ENCODE measurements at places on chromosomes 1 and 21.

DNA sequence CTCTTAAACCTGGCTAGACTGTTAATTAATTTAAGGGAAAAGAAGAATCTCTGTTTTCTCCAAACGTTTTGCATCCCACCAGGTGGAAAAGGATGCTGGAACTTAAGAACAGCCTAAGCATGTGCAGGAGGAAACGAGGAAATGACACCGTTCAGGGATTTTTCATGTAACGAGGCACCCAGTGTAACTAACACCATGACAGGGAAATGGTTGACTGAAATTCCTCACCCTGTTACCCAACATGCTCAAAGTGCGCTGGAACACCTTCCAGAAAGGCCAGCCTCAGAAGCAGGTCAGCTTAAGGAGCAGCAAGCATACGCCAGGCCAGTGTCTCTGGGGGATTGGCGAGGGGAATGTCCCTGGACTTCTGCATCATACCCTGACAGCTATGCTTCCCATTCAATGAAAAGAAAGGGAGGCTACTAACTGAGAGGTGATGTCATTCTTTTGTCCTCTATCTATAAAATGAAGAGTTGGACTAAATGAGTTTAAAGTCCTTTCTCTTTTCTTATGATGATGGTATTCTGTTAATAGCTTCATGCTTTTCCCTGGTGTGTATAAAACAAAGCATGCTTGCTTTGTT lies 21.6 kb downstream of the TNN start:
- DNase-seq = peak; percentile 19

GRCh38 chr1:206727981-206728696 lies 42.4 kb upstream of the IL19 start:
- no peak for DNase-seq

GRCh38 chr1:246690100-246690499 lies 34.1 kb upstream of the SCCPDH start:
- DNase-seq = no peak

GRCh38 chr21:23524685-23525084 lies 2082.6 kb downstream of the MRPL39 start:
- no peak for DNase-seq

DNA sequence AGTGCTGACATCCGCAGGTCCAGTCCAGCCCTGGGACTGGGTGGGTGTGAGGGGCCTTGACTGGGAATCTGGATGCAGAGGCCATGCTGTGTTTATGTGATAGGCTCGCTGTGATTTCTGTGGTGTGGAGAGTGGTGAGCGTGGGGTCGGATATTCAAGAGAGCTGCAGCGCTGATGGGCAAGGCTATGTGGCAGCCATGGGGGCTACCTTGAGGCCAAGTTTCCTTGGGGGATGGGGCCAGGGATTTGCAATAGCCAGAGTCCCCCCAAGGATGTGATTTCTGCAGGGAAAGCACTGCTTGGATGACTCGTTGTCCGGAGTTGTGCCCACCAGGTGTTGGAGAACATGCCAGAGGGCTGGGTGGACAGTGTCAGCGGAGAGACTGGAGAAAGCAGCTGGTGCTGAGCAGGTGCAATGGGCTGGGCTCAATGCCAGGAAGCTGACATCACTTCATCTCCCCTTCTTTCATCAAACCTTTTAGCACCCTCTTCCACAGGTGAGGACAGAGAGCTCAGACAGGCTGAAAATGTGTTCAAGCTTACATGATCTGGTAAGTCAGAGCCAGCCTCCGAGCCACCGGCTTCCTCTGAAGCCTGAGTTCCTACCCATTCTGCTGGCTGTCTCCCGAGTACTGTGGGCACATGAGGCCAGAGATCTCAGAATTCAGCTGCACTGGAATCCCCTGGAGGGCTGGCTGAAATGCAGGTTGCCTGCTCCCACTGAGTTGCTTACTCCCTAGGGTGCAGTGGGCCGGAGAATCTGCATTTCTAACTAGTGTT lies 132.9 kb downstream of the RHOU start:
- DNase-seq = peak; percentile 24

DNA sequence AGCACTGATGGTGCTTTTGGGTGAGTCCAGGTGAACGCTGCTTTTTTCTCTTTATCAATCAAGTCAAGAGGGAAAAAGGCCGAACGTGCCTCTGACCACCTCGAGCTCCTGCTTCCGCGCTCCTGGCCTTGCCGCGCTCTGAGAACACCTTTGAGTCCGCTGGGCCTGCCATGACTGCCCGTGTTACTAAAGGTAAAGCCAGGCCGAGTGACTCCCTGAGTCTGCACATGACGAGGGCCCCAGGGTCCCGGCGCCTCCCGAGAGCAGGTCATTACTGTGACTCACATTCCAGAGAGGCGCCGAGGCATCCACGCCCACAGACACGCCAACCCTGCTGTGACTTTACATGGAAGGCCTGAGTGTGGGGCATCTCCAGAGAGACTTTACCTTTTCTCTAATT lies 11.1 kb downstream of the POFUT2 start:
- no peak for DNase-seq

DNA sequence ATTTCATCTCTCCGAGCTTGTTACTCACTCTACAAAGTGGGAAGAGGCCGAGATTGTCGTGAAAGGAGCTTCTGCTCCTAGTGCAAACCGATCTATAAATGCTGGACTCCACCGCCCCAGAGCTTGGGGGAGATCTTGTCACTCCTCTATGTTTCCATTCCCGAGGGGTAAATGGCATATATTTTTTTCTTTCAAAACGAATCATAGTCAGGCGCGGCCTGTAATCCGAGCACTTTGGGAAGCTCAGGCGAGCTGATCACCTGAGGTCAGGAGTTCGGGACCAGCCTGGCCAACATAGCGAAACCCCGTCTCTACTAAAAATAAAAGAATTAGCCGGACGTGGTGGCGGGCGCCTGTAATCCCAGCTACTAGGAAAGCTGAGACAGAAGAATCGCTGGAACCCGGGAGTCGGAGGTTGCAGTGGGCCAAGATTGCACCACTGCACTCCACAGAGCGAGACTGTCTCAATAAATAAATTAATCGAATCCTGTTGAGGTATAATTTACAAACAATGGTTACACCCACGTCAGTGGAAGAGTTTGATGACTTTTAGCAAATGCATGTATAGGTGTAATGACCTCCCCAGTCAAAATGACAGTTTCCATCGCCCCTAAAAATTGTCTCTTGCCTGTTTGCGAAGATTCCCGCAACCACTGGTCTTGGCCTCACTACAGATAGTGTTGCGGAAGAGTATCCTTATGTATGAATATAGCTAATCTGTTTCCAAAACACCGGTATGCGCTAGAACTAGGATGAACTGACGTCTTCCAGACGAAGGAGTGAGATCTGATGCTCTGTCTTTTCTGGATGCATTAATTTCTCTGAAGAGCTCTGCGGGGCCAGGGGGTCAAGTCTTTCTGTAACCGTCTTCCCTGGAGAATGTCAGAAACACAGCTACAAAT lies 840 bp upstream of the HEATR1 start:
- peak; percentile 3 for DNase-seq

GRCh38 chr1:10961300-10961833 lies 51.1 kb upstream of the TARDBP start:
- DNase-seq = no peak

- DNase-seq = peak; percentile 61
Measured at GRCh38 chr1:203342192-203342940, 8.6 kb downstream of the FMOD start.

- no peak for DNase-seq
Measured at GRCh38 chr1:113508364-113509164, 118.2 kb downstream of the MAGI3 start.

DNA sequence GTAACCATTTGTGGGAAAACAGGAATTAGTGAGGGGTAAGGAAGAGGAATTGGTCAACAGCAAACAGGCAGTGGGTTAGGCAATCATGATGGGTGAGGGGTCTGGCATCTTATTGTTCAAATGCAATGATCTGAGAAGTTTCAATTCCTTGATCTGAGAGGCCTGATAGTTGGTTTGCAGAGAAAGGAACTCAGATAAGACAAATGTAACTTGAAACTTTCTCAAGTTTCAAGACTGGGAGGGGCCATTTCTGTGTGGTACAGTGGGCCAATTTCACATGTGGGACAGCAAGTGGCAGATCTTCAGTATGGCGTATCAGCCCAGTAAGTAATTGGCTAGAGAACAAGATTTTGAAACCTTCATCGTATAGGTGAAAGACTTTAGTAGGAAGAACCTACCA lies 102.5 kb downstream of the XPR1 start:
- DNase-seq = no peak

DNA sequence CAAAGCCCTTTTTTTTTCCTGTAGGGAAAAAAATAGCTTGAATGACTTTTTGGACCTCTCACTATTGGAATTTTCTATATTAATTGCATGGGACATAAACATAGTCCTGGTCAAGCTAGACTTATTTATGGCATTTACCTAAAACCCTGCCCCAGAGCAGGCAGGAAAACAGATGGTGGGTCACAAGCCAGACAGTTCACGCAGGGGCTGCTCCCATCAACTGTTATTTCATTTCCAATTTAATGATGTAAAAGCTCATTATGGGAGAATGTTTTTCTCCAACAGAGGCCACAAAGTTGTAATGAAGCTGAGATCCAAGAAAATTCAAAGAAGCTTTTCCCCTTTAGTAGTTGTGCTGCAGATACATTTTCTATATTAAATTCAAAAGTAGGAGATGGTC lies 99.2 kb downstream of the SGIP1 start:
- DNase-seq = peak; percentile 6

DNA sequence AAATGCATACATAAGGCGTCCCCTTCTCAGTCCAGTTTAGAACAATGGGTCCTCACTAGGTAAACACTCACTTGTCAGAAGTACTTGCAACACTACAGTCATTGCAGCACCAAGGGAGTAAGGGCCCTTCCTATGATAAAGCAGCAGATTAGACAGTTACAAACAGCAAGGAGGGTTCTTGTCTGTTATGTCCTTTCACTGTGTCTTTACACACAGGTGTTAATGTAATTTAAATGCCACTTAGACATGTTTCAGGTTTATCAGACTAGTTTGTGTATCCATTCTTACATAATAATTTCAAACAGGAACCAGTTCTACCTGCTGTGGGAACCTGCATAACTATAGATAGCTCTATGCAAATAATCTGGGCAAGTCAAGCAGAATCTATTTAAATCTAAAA lies 105.6 kb upstream of the USH2A start:
- DNase-seq = no peak

DNA sequence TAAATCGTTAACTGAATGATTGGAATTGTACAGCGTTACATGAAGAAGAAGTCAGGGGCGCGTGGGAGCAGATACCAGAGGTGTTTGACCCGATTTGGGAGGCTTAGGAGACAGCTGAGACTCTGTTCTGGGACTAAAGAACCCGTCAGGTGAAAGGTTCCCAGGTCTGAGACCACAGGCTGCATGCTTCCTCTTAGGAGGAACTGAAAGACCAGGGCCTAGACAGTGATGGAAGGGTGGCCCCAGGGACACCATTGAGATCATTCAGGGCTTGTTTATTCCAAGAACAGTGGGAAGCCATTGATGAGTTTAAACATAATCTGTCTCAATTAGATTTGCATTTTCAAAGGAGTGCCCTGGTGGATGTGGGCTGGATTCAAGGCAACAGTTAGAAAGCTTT lies 904 bp downstream of the KLF17 start:
- DNase-seq = no peak

DNA sequence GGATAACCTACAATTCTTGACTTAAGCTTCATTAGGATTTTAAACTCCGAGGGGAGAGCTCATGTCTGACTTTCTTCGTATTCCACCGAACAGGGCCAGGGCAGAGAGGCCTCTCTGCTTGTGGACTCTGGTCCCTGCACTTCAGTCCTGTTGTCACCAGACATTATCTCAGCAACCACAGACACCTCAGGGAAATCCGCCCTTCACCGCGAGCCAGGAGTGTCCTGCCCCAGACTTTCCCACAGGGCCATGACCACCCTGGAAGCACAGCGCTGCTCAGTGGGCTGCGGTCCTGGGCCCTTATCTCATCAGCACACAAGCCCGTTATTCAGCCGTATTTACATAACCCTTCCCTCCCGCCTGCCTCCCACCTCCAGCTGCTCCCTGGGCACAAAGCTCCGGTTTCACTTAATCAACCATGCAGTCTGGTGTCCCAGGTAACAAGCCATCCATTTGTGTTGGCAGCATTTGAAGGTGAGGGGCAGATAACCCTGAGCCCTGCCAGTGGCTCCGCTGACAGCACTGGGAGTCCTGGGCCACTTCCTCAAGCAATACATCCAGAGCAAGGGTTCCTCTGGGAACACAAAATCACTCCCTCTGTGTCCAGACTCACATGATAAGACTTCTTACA lies 122.8 kb upstream of the RAB4A start:
- peak; percentile 64 for DNase-seq

DNA sequence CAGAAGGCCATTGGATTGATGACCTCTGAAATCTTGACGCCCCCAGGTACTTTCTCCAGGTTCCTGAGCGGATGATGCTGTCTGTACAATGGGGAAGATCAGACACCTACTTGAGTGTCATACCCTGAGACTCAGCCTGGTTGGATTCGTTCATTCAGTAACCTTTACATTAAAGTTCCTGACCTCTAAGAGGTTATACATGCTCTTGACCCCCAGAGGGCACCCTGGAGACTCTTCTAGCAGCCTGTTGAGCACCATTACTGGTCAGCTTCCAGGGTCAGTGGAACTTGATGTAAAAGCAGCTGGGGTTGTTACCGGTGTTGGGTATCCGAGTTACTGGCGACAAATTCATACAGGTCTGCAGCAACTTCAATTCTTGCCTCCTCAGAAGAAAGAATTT lies 114.3 kb upstream of the ZNF678 start:
- no peak for DNase-seq

- DNase-seq = no peak
Measured at GRCh38 chr1:205441318-205441633, 14.6 kb downstream of the BLACAT1 start.

DNA sequence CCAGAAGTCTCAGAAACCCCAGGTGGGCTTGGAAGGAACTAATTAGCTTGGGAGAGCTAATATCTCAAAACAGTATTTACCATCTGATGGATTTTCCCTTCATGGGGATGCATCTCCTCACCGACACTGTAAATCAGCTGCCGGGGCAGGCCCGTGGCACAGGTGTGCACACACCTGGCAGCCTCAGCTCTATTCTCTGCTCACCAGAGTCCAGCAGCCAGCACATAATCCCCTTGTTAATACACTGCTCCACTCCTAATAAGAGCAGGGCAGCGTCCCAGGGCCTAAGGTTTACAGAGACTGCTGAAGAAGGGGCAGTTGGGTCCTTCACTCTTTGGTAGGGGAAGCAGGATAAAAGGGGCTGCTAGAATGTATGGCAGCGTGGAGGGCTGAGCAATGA lies 200.0 kb downstream of the TOMM20 start:
- DNase-seq = no peak

GRCh38 chr1:64062529-64062928 lies 140.9 kb upstream of the UBE2U start:
- no peak for DNase-seq

GRCh38 chr1:16981269-16981849 lies 939 bp upstream of the MFAP2 start:
- DNase-seq = no peak

- DNase-seq = no peak
Measured at GRCh38 chr1:184494929-184495328, 108.1 kb downstream of the C1orf21 start.

GRCh38 chr1:70090875-70091274 lies 114.5 kb downstream of the LRRC40 start:
- DNase-seq = no peak

Measured in right kidney (tissue), 9 donors.